Astrocyte (in vitro differentiated cells and primary cell): ENCODE measurements at places on chromosomes 5 and 9. TPM values are rescaled to one million over a fixed set of nuclear protein-coding genes. Genes with fewer than 3 reads are reported as not detected.

GRCh38 chr5:11396917-11397316, 507.3 kb downstream of the CTNND2 start:
- DNase-seq: no peak

GRCh38 chr5:161544350-161544765, 2.2 kb downstream of the GABRB2 start:
- peak; percentile 14 for DNase-seq

GRCh38 chr5:132889501-132889900, 16.0 kb downstream of the LEAP2 start:
- no peak for DNase-seq

DNA sequence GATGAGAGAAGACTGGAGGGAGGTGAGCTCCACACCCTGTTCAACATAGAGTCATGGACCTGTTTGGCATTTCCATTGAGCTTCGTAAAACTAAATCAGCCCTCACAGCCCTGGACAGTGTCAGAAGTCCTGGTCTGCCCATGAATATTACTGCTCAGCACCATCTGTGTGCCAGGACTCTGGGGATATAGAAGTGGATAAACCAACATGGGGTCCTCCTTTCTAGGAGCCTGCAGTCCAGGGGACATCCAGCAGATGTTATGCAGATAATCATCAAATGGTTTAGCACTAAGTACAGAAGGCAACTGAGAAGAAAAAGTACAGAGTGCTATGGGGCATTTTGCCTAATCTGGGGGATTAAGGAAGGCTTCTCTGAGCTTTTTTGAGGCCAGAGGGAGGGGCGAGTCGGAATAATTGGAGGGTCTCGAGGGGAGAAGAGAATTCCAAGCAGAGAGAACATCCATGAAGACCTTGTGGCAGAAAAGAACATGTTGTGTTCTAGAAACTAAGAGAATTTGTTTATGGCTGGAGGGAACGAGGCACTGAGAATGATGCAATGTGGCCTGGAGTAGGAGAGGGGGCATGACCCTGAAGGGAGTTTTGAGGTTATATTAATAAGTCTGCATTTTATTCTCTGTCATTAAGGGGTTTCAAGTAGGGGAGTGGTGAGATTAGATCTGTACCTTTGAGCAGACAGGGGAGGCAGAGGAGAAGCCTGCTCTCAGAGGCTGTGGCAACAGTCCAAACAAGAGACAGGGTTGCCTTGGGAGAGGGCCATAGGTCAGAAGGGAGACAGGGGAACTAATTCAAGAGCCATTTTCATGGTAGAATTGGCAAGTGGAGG, 63.5 kb upstream of the SLC2A8 start:
- no peak for DNase-seq

CSNK1G3 gene
- total RNA-seq: 54.9 and 59.4 TPM in 2 replicates

DNA sequence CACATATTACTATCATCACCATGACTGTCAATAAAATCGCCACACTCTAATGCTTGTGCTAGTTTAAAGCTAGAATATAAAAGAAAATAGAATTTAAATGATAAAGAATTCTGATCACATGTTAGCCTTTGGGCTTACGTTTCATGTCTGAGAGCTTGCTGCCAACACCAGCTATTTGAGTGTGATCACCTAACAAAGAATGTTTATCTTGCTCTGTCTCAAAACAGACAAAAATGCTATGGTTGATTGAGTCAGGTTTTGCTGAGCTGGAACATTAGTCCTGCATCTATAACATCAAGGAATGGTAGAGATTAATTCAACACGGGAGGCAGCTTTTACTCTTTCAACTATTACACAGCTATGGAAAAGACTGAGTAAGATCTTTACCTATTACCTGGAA, 50.7 kb downstream of the MSX2 start:
- DNase-seq: peak; percentile 43

DNA sequence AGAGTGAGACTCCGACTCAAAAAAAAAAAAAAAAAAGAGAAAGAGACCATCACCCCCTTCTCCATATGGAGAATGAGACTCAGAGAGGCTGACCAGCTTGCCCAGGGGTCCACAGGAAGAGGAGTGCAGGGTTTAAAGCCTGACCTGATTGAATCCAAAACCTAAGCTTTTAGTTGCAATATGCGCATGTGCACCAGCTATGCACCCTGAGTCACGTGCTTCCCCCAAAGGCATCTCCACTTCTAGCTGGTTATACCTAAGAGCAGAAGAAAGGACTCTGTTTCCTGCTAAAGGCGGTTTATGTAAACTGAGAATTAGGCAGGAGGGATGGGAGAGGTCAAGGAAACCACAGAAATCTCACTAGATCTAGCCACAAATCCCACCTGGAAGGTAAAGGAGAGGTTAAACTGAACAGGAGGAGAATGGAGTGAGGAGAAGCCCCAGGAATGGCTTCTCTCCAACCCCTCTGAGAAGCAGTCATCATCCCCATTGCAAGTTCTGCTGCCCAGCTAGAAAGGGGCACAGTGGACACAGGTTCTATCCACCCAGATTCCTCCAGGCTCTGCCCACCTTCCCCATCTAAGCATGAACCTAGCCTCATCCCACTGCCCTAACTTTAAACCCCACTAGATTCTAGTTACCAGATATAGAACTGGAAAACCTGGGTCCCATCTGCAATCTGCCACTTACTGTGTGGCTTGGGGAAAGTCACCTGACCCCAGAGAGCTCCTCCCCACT, 171.3 kb downstream of the ACTL7B start:
- DNase-seq: no peak

GRCh38 chr5:142343531-142343930, 18.7 kb upstream of the SPRY4 start:
- no peak for DNase-seq

GFI1B gene
- total RNA-seq: not detected in 2 replicates

- DNase-seq: no peak
These were observed 10.8 kb downstream of the STK10 start for GRCh38 chr5:172177176-172177575.

CARTPT gene
- total RNA-seq: not detected in 2 replicates

DNA sequence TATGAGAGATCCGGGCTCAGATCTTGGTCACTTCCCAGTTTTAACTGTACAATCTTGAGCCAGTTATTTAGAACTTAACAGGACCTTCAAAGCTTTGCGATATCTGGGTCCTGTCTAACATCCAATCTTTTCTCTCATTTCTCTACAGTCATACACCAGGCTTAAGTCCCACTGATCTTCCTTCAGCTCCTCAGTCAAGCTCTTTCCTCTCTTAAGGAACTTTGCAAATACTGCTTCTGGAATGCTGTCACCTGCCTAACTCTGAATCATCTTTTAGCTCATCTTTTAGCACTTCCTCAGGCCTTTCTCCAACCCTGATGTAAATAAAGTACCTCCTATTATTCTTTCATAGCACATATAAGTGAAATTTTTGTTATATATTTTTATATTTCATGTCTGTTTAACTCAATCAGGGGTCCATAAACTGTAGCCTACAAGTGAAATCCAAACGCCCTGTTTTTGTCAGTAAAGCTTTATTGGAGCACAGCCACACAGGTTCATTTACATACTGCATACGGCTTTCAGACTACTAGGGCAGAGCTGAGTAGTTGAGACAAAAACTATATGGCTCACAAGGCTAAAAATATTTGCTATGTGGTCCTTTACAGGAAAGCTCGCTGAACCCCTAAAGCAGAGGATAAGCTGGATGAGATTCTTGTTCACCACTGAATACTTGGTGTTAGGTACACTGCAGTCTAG, 63.5 kb downstream of the MEF2C start:
- DNase-seq: no peak

GRCh38 chr5:82821846-82822633, 255.2 kb downstream of the TMEM167A start:
- DNase-seq: peak; percentile 16

- DNase-seq: no peak
These were observed 169.2 kb downstream of the TTC39B start for GRCh38 chr9:15137658-15138356.

CCNO gene
- 0.19 and 0.43 TPM in 2 replicates for total RNA-seq

- no peak for DNase-seq
These were observed 204.8 kb upstream of the KLF4 start for GRCh38 chr9:107694390-107694789.

DNA sequence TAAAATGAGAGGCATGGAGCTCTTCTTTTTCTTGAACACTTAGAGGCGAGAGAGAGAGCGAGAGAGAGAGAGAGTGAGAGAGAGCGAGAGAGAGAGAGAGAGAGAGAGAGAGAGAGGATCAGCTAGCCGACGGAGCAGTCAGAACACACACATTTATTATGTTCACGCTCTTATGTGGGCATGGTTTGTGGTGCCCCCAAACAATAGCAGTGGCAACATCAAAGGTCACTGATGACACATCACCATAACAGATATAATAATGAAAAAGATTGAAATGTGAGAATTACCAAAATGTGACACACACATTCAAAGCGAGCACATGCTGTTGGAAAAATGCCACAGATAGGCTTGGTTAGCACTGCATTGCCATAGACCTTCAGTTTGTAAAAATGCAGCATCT, 116.1 kb downstream of the KDM4C start:
- DNase-seq: peak; percentile 51

NUDCD2 gene
- total RNA-seq: 15.7 and 15.9 TPM in 2 replicates

ZDHHC11 gene
- 10.3 and 15.9 TPM in 2 replicates for total RNA-seq

LVRN gene
- 0.58 and 0.64 TPM in 2 replicates for total RNA-seq

DNA sequence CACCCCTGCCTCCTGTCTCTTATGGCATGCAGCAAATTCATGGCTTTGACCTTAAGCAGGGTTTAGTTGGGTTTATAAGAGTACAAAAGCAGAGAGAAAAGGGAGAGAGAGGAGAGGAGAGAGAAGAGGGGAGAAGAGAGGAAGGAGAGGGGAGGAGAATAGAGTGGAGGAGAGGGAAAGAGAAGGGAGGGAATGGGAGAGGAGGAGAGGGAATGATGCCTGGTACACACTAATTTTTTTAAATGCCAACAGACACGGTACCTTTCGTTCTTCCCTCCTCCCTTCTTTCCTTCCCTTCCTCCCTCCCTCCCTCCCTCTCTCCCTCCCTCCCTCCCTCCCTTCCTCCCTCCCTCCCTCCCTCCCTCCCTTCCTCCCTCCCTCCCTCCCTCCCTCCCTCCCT, 48.7 kb downstream of the TNC start:
- no peak for DNase-seq

GRCh38 chr9:38298503-38298902, 94.0 kb upstream of the ALDH1B1 start:
- no peak for DNase-seq

GRCh38 chr5:34047774-34048572, 5.0 kb upstream of the C1QTNF3 start:
- no peak for DNase-seq

DNA sequence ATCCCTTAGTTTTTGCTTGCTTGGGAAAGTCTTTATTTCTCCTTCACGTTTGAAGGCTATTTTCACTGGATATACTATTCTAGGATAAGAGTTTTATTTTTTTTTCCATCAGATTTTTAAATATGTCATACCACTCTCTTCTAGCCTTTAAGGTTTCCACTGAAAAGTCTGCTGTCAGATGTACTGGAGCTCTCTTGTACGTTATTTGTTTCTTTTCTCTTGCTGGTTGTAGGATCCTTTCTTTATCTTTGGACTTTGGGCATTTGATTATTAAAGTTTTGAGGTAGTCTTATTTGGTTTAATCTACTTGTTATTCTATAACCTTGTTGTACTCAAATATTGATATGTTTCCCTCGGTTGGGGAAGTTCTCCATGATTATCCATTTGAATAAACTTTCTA, 848.4 kb upstream of the COX7C start:
- DNase-seq: no peak

GPX3 gene
- 12.2 and 15.6 TPM in 2 replicates for total RNA-seq

DNA sequence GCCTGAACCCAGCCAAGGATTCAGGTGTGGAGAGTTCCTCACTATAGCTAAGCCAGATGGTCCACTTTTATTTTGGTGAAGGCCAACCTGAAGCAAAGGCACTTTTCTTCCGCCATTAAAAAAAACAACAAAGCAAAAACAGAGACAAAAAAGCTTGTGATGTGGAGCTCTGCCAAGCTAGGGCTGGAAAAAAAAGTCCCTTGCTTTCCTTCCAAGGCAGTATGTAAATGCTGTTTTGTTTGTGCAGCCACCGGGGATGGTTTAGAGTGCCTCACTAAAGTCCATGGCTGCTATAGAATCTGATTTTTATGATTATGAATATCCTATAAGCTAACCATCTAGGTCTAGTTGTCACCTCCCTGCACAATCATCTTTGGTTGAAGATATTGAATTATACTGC, 14.9 kb downstream of the MEGF10 start:
- DNase-seq: no peak

GRCh38 chr5:43041110-43041668, 1.1 kb upstream of the ANXA2R start:
- no peak for DNase-seq

SAPCD2 gene
- 0.41 and 0.43 TPM in 2 replicates for total RNA-seq

DNA sequence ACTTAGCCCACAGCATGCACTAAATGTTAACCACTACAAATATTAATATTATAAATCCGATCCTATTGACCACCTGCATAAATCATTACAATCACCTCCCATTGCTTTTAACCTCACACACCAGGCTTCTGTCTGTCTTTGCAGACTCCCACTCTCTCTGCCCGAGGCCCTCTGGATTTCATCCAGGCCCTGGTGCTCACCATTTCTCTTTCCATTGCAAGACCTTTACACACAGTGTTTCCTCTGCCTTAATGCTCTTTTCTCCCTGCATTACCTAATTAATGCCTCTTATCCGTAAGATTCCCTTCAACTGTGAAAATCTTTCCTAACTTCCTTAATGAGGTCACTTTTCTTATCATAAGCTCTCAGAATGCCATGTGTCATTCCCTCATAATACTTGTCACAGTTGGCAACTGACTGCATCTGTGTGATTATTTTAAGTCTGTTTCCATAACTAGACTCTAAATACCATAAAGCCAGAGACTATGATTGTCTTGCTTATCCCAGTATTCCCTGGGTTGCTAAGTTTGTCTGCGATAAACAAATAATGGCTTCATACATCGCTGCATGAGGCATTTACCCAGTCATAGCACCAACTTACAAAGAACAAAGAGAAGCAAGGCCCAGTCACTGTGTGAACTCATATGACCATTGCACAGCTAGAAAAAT, 155.1 kb downstream of the CCDC192 start:
- DNase-seq: peak; percentile 44

- DNase-seq: no peak
These were observed 270.2 kb upstream of the KLF4 start for GRCh38 chr9:107759823-107760166.

DNA sequence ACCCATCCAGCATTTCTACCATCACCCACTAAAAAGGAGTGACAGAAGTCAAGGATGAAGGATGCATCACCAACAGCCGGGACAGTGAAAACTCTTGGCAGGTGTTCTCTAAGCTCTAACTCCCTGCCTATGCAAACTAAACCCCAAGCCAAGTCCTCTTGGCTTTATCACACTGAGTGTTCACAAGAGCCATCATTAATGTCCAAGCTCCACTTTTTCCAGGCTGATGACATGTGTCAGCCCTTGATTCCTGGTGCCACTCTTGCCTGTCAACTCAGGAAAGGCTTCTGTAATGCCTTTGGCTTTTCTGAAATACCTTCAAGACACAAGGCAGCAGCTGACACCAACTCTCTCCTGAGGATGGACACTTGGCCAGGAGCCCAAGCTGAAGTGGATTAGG, 86.9 kb downstream of the NR6A1 start:
- DNase-seq: no peak

- no peak for DNase-seq
These were observed 524 bp downstream of the FUBP3 start for GRCh38 chr9:130579738-130580463.

GRCh38 chr5:40502736-40503135, 177.0 kb upstream of the PTGER4 start:
- no peak for DNase-seq
